ENCODE measurements at places on chromosomes 5 and 9.
A peak's percentile ranks its signal among the peaks of the same experiment; 100 is the strongest.

GRCh38 chr9:15299374-15299939 is 7.6 kb downstream of the TTC39B start:
- DNase-seq: no peak

DNA sequence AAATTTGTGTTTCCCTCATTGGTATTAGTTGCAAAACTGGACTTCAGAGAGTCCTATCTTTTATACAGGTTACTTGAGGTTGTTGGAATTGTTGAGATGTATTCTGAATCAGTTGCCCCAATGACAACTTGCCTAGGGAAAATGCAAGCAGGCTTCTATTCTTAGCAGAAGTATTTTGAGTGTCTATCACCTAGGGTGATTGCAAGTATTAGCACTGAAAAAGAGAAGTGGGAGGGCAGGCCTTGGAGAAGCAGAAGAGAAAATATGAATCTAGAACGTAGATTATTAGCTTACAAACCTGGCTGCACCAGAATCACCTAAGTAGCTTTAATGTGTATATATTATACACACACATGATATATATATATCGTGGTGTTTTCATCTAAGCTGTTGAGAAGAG is 43.2 kb downstream of the ADAMTS12 start:
- no peak for DNase-seq

- DNase-seq: no peak
Measured at GRCh38 chr9:135731454-135731853, 29.5 kb downstream of the KCNT1 start.

GRCh38 chr5:94968507-94969095 is 316.3 kb downstream of the MCTP1 start:
- peak; percentile 72 for DNase-seq

DNA sequence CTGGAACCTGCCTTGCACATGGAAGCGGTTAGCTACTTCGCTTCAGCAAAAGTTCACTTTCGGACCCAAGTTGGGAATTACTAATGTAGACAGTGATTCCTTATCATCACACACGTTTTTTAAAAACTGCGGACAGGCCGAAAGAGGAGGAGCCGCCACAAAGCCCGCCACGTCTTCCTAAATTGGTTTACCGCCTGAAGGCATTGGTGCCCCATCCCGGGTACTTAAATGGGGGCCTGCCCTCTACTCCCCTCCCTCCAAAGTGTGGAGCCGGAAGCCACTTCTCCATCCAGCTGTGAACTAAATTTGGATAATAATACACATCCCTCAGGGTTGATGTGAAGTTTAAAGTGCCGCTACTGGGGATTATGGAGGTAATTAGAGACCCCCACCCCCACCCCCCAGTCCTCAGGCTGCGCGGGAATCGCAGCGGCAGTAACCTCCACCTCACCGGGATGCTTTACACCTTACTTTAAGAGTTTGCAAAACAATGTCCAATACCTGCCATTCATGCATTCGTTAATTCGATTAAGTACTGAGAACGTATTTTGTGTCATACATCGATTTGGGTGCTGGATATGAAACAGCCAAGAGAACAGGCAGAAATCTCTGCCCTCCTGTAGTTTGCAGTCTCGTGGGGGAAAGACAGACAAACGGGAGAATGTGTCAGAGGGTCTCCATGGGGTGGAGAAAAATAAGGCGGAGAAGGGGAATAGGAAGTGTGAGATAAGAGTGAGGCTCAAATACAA is 937 bp upstream of the MACROH2A1 start:
- no peak for DNase-seq

DNA sequence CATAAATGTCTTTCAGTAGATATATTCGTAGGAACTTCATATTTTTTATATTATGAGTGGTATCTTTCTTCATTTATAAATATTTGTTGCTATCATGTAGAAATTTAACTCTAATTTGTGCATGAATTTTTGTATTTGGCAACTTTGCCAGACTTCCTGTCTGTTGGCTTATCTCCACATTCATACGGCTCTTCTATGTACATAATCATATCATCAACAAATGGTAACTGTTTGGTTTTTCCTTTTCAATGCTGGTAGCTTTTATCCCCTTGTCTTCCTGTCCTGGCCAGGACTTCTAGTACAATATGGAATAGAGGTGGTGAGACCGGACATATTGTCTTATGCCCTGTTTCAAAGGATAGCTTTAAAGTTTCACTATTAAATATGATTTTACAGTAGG is 132.3 kb upstream of the COL5A1 start:
- no peak for DNase-seq

GRCh38 chr5:2522372-2522771 is 229.1 kb downstream of the IRX2 start:
- no peak for DNase-seq

- DNase-seq: no peak
Measured at GRCh38 chr9:133715866-133716563, 22.1 kb downstream of the SARDH start.

DNA sequence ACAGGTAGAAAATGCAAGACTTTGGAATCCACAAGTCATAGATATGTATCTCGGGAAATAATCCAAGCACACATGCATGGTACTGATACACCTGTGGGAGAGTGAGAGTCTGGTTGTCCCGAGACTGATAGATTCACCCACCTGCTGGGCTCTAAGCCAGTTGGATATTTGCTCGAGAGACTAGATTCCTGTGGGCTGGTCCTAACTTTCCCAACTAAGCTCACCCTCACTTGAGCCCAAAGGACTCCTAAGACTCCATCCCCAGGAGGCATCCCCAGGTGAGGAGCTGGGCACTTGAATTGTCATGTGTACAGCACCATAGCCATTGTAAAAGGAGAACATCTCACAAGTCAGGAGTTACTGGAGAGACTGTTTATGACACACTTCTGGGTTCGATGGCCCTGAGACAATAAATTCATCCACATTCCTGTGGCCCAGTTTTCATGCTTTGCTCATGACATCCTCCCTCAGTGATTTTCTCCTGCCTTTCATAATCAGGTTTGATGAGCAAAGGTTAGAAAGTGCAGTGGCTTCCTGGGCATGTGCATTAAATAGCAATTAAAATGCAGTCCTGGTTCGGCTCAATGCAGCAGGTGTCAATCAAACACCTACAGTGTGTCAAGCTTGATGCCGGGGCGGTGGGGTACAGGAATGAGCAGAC is 18.1 kb downstream of the SLC1A1 start:
- DNase-seq: no peak

DNA sequence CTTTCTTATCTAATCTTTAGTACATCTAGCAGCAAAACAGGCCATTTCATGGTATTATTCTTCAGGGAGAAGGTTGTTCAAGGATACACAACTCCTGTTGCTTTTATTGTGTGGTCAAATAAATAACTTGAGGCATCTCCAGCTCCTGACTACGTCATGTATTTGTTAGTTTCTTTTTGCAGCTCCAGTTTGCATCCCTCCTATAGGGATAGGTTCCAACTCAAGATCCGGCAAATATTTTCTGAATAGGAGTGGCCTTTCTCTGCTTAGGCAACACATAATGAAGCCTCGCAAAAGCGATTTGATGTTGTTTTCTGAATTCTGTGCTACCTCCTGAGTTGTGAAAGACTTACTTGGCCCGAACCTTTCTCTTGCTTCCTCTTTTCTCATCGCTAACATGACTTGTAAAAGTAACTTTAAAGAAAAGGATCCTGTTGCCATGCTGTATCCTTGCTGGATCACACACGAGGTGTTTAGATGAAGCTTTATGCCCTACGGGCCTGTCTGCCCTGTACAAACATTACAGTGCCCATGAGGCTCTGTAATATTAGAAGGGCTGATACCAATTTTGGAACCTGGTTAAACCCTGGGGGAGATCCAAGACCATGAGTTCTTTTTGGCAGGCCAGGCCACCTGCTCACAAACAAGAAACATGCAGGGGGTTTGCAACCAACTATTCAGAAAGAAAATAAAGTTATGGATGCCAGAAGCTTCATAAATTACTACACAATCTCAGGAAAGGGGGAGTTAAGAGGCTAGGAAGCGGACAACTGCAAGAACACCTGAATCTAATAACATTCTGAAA is 149.8 kb upstream of the FGF10 start:
- DNase-seq: no peak

DNA sequence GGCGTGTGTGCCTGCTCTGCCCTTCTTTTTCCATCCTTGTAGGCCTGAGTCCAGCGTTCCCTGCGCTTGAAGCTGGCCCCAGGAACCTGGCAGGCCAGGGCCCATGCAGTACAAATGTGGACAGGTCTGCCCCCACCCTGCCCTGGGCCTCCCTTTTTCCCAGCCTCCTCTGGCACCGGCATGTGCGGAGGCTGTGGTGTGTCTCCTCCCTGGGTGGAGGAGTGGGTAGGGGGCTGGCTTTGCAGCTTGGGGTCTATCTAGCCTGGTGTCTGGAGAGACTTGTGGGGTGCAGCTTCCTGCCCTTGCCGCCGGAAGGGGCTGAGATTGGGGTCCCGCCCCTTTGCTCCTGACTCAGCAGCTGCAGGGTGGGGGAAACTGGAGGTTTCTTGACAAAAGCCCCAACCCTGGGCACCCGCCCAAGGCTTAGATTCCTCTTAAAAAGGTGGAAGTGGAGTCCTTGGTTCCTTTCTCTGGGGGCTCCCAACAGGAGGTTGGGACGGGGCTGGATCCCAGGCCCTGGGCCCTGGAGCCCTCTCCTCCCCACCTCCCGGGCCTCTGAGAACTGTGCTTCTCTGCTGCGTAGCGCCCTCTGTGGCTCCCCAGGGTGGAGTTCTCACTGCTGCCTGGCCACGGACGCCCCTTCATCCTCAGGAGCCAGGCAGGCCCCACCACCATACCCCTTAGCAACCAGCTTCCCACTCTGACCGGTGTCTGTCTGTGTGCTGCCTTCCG is 18.0 kb downstream of the RXRA start:
- no peak for DNase-seq

GRCh38 chr5:101662263-101662662 is 633.8 kb downstream of the SLCO4C1 start:
- DNase-seq: no peak

- no peak for DNase-seq
Measured at GRCh38 chr9:135785013-135785575, 83.1 kb downstream of the KCNT1 start.
